ENCODE measurements at places on chromosomes 7 and 10.

- DNase-seq, result no peak
These were observed 58.2 kb upstream of the CAMK2B start for GRCh38 chr7:44383566-44383965.

GRCh38 chr10:13528875-13529713 lies at the start of gene BEND7:
BEND7 (minus strand) TSS chr10:13529014; CDS start chr10:13528533, 481 bp downstream.
- DNase-seq, result no peak

GRCh38 chr10:92045641-92046106 lies 122.1 kb downstream of the BTAF1 start:
- no peak for DNase-seq

- no peak for DNase-seq
These were observed 31.1 kb downstream of the CRTAC1 start for GRCh38 chr10:97999066-97999922.

GRCh38 chr10:35460852-35461460 lies 124.6 kb downstream of the CCNY start:
- no peak for DNase-seq

DNA sequence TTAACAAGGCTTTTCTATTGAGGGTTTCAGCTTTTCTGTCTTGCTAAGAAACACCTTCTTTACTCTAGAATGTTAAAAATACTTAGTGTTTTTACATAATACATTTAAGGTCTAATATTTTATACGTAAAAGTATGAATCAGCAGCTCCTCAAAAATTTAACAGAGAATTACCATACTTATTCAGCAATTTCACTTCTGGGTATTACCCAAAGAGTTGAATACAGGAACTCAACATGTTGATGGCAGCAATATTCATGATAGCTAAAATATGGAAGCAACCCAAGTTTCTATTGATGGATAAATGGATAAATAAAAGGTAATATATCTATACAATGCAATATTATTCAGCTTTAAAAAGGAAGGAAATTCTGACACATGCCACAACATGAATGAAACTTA lies 9.7 kb upstream of the OR13A1 start:
- no peak for DNase-seq

- DNase-seq, result no peak
These were observed 7.1 kb downstream of the CPED1 start for GRCh38 chr7:120995654-120996053.

- DNase-seq, result no peak
These were observed 45.7 kb downstream of the ATXN7L1 start for GRCh38 chr7:105830405-105831301.

GRCh38 chr7:29306319-29306991 lies 111.9 kb downstream of the CHN2 start:
- no peak for DNase-seq

GRCh38 chr7:113487925-113488731 lies 369.8 kb upstream of the SMIM30 start:
- DNase-seq, result no peak

GRCh38 chr10:128480601-128481000 lies 354.4 kb upstream of the MKI67 start:
- no peak for DNase-seq

GRCh38 chr10:43803791-43804190 lies 155.1 kb upstream of the ZNF32 start:
- DNase-seq, result no peak

DNA sequence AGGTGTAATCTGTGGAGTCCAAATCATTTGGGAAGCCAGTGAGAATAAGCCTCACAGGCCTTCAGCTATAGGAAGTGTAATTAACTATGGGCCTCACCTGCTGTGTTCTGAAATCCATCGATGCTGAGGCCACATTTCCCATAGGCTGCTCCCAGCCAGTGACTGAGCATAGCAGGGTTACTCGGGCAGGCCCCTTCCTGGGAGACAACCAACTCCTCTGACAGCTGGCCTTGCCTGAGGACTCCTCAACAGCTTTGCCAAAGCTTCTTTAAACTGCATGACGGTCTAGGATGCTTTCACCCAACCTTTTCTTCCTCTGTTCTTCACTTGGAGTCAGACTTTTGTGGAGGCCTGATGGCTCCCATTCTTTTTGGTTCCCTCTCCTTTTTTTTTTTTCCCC lies 63.8 kb upstream of the SMNDC1 start:
- DNase-seq, result no peak

GRCh38 chr7:77697535-77697831 lies 1.2 kb downstream of the RSBN1L start:
- no peak for DNase-seq

- no peak for DNase-seq
These were observed 66.8 kb upstream of the CYP26C1 start for GRCh38 chr10:92993699-92994272.

GRCh38 chr10:102701272-102701671 lies 12.9 kb downstream of the ARL3 start:
- DNase-seq, result no peak

DNA sequence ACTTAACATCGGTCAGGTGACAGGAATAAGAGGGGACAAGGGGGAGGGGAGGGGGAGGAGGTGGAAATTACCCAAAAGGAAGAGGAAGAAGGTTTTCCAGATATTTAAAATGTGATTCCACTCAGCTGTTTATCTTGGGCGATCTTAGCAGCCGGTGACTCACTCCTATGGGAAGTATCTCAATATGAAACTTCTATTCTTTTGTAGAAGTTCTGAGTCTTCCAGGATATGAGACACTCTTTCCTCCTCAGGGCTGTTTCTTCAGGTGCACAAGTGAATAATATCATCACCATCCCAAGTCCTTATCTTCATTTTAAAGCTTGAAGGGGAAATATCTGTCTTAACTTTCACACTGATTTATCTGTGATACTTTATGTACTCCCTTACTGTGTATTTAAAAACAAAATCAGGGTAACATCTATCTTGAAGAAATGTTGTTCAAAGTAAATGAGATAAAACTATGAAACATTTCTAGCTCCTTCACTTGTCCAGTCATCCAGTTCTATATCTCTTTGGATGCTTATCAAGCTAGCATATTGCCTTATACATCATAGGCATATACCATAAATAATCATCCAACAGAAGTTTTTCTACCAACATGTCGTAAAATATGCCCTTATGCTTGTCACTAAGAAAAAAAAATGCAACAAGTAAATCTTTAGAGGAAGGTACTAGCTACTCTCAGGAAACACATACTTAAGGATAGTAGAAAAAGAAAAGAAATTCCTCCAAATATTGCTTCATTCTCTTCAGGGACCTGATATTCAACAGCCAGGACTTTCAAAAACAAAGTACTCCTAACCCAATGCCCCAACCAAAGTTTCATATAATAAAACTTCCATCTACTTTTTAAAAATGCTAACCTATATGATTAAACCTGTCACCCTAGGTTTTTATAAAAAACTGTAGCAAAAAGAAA lies 13.7 kb downstream of the DOCK4 start:
- no peak for DNase-seq

DNA sequence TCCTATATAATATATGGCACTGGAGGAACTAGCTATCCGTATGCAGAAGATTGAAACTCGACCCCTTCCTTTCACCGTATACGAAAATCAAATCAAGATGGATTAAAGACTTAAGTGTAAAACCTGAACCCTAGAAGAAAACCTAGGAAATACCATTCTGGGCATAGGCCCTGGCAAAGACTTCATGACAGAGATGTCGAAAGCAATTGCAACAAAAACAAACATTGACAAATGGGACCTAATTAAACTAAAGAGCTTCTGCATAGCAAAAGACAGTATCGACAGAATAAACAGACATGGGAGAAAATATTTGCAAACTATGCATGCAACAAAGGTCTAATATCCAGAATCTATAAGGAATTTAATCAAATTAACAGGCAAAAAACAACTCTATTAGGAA lies 61.4 kb upstream of the HDAC9 start:
- DNase-seq, result no peak

- DNase-seq, result no peak
These were observed 261.6 kb upstream of the AOAH start for GRCh38 chr7:36985866-36986400.

DNA sequence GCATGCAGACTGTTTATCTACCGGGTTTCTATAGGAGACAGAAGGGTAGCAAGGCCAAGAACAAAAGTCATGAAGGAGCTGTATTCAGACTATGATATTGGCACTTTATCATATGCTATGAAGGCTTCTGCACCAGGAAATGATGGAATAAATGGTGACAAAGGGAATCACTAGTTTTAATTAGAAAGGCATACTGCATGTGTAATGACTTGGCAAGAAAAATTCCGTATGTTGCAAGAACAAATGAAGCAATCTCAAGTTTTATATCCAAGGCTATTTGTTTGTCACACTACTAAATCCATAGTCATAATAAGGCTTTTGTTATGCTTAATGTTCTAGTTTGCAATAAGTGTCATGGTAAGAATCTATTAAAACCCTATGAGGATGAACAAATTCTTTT lies 230.9 kb downstream of the ZEB1 start:
- DNase-seq, result no peak

GRCh38 chr7:31234836-31235605 lies 105.5 kb downstream of the NEUROD6 start:
- DNase-seq, result no peak

DNA sequence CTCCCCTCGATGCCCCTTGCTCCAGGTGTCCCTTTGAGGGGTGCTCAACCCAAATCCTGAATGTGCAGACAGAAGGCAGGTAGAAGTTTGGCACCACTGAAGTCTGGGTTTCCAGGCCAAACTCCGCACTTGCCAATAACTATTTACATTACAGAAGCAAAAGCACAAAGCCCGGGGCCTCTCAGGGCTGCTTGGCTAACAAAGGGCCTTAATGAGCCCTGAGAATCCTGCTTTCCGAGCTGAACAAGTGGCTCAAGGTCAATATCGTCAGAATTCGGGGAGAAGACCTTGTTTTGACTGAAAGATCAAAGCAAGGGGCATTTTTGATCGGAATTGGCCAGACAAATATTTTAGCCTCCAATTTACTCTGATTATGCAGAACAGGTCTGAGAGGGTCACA lies 189.9 kb downstream of the HERPUD2 start:
- no peak for DNase-seq

- DNase-seq, result no peak
These were observed 185.6 kb downstream of the LRMDA start for GRCh38 chr10:75616874-75617478.

DNA sequence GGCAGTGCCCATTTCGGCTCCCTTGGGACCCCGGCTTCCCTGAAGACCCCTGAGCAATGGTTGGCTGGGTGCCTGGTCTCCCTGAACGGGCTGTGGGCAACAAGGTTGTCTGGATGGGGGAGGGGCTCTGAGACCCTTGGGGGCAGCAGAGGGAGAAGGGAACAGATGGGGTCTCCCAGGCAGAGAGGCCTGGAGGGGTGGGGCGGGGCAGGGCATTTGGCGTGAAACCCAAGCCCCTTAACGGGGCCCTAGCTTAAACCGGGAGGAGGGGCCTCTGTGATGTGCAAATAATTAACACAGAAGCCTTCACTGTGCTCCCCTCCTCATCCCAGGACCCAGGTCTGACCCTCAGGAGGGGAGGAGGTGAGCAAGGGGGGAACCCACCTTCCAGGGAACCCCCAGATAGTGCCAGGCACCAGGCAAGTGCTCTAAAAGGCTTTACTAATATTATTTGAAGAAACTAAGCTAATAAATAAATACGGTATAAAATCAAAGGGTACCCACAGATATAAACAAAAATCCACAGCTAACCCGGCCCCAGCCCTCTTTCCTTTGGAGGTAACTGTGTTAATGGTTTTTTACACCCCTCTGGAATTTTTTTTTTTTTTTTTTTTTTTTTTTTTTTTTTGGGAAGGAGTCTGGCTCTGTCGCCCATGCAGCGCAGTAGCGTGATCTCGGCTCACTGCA lies 170.8 kb downstream of the RNF216 start:
- DNase-seq, result no peak

DNA sequence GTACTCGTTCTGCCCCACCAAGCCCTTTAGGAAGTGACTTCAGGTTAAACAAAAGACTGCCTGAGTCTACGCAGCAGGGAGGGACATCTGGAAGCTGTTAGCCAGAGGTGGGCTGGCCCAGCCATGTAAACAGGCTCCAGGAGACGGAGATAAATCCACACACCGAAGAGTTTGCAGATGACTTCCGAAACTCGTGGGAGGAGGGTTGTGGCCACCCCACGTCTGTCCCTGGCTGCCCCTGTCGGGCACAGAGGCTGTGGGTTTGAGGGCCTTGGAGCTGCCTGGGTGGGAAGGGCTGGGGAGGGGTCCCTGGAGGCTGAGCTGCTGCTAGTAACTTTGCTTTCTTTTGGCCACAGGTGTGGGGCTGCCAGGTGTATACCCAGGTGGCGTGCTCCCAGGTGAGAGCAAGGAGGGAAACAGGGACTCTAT lies 15.6 kb downstream of the ELN start:
- DNase-seq, result peak; percentile 52

DNA sequence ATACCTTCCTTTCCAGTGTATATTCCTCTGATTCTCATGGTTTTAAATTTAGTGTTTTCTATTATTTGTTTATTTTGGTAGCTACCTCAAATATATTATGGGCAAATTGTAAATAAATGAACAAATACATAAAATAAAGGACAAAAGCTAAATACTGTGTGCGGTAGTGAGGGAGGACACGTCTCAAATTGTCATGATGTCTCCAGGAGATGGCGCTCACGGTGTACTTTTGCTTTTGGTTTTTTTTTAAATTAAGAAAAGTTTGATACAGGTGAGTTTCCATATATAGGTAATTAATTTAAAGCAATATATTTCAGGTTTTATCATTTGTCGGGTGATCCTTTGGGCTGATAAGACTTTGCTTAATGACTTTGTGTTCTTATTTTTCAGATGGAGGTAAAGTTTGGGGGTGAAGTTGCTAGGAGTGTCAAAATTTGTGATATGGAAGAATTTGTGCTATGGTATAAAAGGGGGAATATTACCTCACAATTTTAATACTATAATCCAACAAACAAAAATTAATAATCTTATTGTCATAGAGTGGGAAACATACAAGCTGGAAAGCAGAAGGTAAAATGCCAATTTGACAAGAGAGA lies 68.4 kb upstream of the TMEM229A start:
- DNase-seq, result no peak

DNA sequence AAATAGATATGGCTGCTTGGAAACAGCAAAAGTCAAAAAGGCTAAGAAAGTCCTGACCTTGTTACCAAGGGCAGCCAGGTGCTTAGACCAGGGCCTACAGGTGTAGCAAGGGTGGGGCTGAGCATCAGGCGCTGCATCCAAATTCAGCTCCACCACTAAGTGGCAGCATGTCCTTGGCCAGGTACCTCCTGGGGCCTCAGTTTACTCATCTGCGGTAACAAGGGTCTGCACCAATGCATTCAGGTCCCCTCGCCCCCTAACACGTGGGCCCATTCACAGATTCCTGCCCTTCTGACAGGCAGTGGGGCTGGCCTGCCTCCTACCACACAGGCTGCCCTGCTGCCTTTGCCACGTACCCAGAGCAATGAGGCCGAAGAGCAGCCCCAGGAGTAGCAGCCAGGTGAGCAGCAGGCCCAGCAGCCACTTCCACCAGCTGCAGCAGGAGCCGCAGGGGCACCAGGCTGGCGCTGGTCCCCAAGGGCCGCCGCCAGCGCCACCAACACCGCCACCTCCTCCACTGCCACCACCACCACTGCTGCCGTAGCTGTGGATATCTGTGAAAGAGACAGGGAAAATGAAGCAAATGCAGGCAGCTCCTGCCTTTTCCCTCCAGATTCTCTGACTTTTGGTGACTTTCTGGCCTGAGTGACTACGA lies 28.9 kb downstream of the COL17A1 start:
- DNase-seq, result no peak

GRCh38 chr7:93218997-93219827 lies 7.1 kb downstream of the HEPACAM2 start:
- no peak for DNase-seq

GRCh38 chr10:28400176-28400575 lies 97.3 kb upstream of the MPP7 start:
- DNase-seq, result no peak

GRCh38 chr7:101363734-101364374 lies 1.2 kb downstream of the COL26A1 start:
- DNase-seq, result peak; percentile 59

GRCh38 chr7:35969066-35969465 lies 168.2 kb downstream of the SEPTIN7 start:
- no peak for DNase-seq

Measured in muscle of arm (tissue), 14 donors.